ENCODE measurements at places on chromosomes 2 and 18.

DNA sequence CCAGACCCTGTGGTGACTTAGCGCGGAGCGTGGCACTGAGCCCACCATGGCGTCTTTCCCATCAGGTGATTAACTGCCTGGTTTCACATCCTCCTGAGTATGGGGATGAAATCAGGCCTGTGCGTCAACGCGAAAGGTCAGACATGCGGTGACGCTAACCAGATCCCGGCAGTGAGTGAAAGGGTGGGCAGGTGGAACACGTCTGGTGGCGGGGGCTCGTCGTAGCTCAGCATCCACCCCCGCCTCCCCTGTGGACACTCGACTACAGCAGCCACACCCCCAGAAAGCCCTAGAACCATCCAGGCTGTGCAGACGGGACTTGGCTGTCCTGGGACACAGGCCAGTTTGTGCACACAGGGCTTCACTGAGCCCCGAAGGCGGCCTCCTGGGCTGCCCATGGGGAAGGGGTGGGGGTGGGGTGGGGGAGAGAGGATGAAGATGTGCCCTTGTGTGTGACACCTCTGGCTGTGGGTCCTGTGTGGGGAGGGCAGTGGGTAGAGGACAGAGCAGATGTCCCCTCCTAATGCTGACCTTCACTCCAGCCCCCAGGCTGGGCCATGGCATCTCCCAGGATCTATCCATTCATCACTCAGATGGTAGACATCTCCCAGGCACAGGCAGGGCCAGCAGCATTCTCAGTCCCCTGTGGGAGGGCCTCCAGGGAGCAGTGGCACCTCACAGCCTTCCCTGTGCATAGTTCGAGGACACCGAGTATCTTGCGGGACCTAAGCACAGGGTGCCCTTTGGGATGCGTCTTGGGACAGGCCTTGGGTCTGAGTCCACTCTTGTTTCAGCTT is 27.5 kb downstream of the RAMP1 start:
- no peak for DNase-seq

- no peak for DNase-seq
Observed at GRCh38 chr2:74291218-74291544, 52.0 kb downstream of the SLC4A5 start.

DNA sequence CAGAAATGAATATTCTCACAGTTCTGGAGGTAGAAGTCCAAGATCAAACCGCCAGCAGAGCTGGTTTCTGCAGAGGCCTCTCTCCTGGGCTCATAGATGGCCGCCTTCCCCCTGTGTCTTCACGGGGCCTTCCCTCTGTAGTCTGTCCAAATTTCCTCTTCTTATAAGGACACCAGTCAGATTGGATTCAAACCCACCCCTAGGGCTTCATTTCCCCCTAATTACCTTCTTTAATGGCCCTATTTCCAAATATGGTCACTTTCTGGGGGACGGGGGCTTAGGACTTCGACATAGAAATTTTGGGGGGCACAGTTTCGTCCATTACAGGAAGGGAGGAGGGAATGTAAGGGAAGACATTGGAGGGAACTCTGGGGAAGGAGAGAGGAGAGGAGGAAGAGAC is 132.6 kb downstream of the DDX1 start:
- no peak for DNase-seq

DNA sequence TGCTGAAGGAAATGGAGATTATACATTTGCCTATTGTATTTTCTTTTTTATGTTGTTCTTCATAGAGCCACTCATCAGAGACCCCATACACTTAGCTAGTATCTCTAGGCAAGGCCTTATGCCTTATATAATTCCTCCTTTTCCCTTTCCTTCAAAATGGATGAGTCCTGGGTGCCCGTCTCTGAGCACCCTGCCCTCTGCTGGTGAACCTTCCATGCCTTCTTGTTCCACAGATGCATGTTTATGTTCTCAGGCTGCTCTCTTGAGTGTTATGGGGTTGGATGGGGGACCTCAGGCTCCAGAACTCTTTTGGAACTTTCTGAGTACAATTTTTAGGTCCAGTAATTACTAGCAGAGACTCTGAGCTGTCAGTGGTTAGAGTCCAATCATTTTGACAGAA is 368.6 kb upstream of the SPRED2 start:
- no peak for DNase-seq

DNA sequence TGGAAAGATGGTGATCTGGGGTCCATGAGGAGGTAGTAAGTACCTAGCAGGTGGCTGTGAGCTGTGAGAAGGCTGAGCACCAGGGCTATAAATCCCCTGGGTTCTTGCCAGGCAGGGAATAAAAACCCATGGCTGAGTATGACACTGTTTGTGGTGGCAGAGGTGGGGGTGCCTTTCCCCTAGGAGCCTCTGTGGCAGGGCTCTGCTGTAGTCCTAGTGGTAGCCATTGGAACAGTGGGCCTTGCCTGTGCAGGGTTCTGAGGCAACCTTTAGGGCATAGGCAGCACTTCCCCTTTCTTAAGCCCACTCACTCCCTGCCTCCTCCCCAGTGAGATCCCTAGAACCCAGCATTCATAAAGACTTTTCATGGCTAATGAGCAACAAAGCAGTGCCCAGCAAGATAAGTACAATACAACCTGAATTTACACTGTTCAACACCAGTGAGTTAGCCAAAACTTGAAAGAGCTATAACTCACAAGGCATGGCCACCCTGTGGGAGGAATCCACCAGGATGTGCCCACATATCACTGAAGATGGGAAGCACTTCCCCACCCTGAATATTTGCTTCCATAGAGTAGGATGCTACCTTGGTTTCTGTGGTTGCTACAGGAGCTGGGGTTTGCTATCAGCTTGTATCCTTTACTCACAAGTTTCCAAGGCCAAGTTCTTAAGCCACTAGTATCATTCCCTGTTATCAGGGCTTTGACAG is 100.9 kb upstream of the NEUROD1 start:
- DNase-seq, result no peak

DNA sequence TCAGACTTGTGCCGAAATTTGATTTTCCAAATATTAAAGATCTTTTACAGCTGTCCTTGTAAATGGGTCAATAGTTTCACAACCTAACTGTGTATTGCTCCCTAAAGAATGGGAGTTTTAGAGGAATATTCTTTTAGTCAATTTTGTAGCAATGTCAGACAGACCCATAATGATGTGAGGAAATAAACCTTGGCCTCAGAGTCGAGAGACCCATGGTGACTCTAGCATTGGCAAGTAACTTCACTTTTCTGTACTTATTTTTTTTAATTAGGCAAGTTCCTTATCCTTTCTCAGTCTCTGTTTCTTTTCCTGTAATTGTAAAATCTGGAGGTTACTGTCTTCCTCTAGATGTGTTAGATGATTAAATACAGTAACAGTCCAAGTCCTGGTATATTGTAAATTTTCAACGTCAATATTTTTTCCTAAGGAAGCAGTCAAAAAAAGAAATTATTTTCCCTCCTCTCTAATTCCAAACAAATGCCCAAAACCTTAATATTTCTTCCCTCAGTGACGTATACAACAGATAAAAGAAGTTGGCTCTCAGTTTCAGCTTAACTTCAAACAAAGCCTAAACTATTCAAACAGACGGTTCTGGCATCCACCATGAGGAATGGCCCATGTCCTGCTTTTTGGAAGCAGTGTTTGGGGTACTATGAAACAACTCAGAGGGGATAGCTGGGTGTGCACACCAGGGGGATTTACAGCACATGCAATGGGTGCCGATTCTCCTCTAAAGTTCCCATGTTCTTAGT is 466.7 kb downstream of the TNS1 start:
- no peak for DNase-seq

DNA sequence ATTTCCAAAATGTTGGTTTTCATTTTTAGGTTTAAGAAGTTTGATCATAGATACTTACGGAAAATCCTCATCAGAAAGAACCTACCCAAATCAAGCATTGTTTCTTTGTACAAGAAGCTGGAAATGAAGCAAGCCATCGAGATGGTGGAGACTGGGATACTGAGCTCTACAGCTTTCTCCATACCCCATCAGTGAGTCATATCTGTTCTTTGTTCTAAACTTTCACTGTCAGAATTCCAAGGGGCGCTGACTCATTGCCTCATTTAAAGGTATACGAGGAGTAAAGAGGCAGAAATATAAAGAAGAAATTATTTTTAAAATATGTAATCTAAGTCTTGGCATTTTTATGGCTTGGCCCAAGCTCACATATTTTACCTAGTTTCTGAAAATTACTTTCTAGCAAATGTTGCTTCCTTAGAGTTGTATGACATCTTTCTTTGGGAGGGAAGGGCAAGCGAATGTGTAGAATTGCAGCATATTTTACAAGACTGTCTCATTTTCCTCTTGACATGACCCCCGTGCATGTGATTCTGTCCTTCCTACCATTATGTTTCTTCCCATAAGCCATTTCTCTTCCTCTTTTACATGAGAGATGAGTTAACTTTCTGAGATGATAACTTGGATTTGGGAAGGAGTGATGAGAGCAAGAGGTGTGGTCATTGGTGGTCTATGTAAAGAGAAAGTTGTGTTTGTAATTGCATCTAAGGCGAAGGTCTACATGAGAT is 41.2 kb downstream of the SLC9A4 start:
- no peak for DNase-seq

DNA sequence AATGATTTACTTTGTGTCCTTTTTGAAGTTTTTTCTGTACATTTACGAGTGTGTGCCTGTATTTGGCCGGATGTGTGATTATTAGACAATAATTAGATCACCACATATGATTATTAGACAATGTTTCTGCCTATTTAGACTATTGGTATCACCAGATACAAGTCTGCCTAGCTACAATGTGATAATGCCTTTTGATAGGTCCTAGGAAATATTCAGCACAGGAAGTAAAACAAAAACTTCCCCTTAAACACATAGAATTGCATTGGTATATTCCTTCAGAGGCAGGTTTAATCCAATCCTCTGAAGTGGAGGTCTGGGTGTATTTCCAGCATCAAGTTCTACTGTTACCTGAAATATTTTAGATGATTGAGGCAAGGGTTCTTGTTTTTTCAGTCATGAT is 275.1 kb downstream of the TGIF1 start:
- DNase-seq, result no peak

DNA sequence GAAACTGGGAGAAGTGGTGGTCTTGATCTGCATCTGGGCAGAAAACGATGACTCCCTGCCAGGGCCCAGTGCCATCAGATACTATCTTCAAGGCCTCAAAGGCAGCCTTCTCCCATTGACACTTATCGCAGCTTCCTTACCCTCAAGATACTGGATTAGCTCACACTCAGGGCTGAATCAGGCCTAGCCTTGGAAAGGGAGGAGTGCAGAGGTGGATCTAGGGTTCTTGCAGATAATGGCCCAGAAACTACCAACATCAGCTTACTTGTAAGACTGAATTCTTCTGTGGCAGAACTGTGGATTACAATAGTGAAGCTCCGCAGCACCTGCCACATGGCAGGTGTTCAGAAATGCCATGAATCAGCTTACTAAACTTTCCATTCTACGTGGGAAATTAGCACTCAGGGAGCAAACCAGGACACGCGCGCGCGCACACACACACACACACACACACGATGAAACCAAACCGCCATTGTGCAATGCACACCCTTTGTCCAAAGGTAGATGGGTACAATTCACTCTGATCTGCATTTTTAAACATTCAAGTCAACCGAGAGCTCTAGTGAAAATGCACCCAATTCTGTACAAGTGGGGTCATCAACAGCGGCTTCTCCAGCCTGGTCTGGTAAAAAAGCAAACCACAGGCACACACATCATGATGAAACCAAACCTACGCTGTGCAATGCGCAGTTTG is 26.3 kb upstream of the TMEM182 start:
- no peak for DNase-seq

DNA sequence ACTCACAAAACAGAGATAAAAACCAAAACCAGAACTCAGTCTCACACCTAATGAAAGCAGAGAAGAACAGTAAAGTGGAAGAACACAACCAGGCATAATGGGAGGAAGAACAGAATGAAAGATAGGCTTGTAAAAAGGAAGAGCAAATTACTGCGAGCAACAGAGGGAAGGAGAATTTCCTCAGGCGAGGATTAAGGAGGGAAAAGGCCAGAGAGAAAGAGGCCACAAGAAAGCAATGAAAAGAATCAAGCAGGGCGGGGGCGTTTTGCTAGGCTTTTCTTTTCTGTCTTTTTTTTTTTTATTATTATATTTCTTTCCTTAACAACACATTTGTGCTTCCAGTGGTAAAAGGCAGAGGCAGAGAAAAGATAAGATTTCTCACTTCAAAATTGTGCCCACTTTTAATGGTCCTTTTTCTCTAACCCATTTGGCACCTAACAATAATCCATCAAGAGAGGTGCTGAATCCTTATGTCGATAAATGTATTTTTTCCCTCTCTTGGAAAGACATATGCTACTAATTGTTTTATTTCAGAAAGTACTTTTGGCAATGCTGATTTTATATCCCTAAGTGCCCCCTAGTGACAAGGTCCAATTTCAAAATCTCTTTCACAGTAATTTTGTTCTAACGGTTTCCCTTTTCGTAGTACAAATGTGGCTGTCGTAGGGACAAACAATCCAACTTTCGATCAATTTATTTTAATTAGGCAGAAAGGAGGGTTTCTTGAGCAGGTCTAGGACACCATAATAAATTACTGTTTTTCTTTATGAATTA is 138.7 kb upstream of the AQP4 start:
- no peak for DNase-seq

DNA sequence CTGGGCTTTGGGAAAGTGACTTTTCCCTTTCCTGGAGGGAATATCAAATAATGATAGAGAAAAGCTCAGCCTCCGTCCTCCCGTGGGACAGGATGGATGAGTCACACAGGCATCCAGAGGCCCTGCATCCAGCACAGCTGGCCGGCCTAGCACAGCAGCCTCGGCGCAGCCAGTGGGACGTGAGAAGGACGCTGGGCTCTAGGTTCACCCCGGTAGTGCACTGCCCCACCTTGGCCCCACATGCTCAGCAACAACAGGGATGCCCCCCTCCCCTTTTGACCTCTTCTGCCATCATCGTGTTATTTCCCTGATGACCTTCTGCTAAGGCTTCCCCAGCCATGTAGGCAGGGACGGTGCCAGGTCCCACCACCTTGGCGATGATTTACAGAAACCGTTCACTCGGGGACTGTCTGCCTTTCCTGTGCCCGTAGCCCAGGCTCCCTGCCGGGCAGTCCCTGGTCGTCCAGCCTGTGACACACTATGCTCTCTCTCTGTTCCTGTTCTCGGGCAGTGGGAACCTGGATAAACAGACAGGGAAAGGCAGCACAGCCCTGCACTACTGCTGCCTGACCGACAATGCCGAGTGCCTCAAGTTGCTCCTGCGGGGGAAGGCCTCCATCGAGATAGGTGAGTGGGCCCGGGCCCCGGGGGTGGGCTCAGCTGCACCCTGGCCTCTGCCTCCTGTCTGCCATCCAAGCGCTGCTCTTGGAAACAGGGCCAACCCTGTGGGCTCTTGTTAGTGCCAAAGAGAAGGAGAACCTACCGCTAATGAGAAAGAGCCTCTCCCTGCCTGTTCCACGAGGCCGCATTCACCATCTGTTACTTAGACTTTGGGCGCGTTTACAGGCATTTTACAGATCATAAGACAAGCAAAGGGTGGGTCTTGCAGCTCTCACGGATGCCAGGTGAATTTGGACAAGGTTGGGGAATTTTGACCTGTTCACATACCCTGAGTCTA is 44.6 kb downstream of the ITGB1BP1 start:
- DNase-seq, result no peak

DNA sequence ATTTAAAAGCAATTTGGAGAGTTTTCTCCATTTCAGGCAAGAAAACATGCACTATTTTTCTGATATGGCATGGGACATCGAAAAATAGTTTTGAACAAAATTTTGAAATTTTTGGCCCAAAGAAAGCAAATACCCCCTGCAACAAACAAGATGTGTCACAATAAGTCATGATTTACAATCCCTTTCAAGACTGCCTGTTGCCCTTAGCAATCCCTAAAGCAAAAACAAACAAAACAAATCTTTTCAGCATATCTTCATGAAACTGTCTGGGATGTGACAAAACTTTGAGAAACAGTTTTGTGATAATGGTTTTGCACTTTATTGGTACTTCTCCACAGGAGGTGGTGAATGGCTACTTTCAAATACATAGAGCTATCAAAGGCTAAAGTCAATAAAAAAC is 1888.7 kb upstream of the PIK3C3 start:
- no peak for DNase-seq

All from stimulated activated CD8-positive, alpha-beta memory T cell treated with anti-CD3 and anti-CD28 coated beads, Interleukin-4, amount 100 ng/mL, for 1 hour (primary cell).